Fibroblast of lung (primary cell): ENCODE measurements at places on chromosomes 5 and 9. TPM values are rescaled to one million over a fixed set of nuclear protein-coding genes. Genes with fewer than 3 reads are reported as not detected.

DNA sequence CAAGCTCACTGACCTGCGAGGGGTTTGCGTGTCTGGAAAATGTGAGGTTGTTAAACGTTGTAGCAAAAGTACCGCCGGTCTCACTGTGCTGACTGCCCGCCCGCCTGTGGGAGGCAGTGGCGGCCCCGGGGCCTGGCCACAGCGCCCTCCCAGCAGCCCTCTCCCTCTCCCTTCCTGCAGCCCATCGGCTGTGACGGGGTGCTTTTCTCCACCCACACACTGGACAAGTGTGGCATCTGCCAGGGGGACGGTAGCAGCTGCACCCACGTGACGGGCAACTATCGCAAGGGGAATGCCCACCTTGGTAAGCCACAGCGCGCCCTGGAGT, 6.2 kb downstream of the ADAMTSL2 start:
- no peak for DNase-seq

ZFP2 gene
- total RNA-seq: 1.5 and 2.8 TPM in 2 replicates

GRCh38 chr5:82023644-82024043, 51.8 kb downstream of the ATG10 start:
- DNase-seq: peak; percentile 67

TAF11L13 gene
- total RNA-seq: not detected in 2 replicates

- DNase-seq: no peak
Measured at GRCh38 chr9:69801989-69802388, 18.6 kb upstream of the CFAP95 start.

DNA sequence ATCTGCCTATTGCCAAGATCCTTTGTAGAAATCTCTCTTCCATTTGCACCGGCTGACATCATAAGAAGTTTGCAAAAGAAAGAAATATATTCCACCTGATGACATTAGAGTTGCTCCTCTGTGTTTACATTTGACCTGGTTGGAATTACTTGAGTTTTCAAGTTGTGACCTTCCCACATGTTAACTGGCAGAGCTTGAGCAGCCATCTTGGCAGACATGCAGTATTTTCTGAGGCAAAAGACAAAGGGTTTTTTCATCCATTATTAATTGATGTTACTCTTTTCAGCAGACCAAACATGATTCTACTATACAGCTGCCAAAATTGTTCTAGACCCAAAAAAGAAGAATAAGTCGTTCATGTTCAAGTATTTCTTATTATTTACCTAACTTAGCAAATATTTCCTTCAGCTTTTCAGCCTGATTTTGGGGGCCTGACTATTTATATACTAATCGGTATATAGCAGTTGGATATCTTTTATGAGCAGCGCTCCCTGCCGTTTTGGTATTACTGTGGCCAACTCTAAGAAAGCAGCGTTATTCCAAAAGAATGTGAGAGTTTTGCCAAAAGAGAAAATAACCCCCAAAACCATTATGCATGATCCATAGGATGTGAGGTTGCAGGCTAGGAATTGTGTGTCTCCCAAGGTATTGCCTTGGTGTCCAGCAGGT, 212.9 kb downstream of the PBX3 start:
- no peak for DNase-seq

DNA sequence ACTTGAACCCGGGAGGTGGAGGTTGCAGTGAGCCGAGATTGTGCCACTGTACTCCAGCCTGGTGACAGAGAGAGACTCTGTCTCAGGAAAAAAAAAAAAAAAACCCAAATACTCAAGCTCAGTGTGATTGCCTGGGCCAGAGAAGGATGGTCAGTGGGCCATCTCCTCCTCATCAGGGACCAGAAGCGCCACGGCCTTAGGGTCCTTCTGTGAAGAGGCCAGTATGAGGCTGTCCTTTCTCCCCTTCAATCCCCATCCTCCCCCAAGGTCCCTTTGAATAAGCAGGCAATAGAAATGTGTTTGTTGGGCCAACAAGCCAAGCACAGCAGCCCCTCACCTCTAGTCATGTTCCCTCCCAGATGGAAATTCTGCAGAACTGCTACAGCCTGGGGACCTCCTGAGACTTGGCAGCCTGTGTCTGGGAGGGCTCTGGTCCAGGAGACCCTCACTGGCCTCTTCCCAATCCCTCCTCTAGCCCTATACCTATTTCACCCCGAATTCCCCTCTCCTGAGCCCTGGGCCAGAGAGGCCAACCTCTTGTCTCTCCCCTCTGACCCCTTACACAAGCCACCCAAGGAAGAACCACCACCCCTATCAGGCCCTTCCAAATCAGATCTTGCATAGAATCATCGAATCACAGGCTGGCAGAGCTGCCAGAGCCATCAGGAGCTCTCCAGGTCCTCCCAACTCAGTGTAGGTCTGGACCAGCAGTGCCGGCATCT, 1.0 kb downstream of the CSF1R start:
- no peak for DNase-seq

- no peak for DNase-seq
Measured at GRCh38 chr9:38181866-38182265, 112.8 kb upstream of the SHB start.

DNA sequence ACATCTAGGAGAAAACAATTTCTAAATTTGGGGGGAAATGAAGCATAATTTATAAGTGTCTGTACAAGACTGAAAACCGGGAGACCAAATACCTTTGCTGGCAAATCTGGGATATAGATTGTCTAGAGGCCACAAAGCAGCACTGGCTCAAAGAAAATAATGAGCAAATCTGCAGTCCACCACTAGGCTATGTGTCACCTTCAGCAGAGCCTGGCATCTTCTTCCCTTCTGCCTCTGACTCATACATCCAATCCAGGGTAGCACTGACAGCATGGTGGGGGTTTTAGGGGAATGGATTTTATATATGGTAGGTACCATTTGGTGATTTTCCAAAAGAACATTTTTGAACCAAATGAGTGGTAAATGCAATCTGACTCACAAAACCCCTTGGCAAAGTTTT, 12.8 kb downstream of the FAM81B start:
- no peak for DNase-seq

C5orf34 gene
- 2.6 and 4.1 TPM in 2 replicates for total RNA-seq

DNA sequence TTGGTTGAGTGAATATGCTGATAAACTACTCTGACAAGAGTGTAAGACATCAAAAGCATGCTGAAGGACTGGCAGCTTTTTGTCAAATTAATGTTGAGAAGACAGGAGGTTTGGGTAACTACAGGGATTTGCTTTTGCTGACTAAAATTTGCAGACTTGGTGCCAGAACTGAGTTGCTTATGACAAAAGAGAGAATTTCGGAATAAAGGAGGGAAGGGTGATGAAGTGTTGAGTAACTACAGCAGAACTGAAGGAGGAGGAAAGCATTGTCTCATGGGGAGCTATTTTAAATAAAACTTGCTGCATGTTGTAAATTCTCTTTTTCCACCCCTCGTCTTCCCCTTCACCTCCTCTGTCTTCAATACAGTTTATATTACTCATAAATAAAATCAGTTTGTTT, 296.1 kb downstream of the YTHDC2 start:
- DNase-seq: no peak
